ENCODE measurements at places on chromosomes 2 and 18.

DNA sequence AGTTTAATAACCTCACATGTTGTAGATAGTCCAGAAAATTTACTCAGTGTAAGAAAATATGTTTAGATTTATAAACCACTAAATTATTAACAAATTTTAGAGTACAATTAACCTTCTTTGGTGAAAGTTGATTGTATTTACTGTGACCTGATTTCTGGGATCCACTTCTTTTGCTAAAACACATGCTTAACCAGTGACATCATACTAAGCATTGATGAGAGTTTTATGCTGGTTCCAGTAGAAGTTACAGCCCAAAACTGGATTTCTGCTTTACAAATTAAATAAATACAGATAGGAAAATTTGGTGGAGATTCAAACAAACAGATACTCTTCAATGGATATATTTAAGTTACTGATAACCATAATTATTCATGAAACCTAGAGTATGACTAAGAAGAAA lies 40.9 kb downstream of the RBBP8 start:
- DNase-seq: no peak

DNA sequence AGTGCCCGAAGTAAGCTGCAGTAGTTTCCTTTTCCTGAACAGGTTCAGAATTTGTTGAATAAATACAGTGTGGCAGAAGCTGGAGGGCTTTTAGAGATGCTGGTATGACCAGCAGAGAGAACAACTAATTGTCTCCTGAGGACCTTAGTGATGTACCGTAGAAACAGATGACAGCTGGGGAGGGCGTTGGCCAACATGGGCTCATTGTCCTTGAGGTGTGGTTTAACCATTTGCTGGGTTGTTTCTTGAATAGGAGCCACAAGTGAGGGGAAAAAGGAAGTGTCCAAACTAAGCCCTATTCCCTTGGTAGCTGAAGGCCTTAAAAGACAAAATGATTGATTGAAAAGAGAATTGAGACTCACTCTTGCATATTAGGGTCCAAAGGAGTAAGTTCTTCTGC lies 11.7 kb upstream of the FAM228A start:
- no peak for DNase-seq

DNA sequence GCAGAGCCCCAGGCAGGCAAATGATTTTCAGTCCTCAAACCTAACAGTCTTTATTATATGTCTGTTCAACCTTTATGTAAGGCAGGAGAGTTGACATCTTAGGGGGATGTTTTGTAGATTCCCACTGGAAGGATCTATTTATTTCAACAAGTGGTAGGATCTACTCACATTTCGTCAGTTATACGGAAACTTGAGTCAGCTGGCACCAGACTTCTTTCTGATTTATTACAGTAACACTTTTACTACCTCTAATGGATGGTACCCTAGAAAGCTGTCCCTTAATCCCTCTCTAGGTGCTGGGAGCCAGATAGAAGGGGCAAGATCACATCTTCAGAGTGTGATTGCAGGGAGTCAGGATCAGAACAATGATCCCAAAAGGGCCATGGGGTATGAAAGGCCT lies 2.1 kb upstream of the RPL31 start:
- DNase-seq: no peak

- peak; percentile 49 for DNase-seq
Observed at GRCh38 chr2:104412384-104412783, 441.5 kb upstream of the POU3F3 start.

- no peak for DNase-seq
Observed at GRCh38 chr2:152740743-152741328, 22.4 kb downstream of the ARL6IP6 start.

- no peak for DNase-seq
Observed at GRCh38 chr2:31151501-31151900, 13.3 kb upstream of the GALNT14 start.

GRCh38 chr18:48942554-48943261 lies 8.1 kb downstream of the SMAD7 start:
- no peak for DNase-seq

- no peak for DNase-seq
Observed at GRCh38 chr2:29317801-29318485, 202.7 kb downstream of the CLIP4 start.

- DNase-seq: no peak
Observed at GRCh38 chr2:204638471-204639194, 93.4 kb downstream of the PARD3B start.

DNA sequence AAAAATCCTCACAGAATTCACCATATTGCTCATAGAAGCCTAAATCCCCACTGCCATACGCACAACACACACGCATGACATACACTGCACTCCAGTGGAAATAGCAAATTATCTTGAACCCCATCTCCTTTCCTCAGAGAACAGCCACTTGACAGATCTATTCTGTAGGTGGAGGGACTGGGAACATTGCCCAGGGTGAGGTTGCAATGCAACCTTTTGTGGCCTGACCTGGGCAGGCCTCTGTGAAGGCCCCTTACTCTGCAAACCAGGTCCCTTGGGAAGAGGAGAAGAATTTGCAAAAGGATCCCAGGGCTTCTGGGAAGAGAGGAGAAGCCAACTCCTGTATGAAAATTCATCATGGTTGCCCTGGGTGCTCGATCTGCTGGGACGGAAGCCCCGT lies 51.9 kb downstream of the SDC1 start:
- DNase-seq: no peak

- DNase-seq: no peak
Observed at GRCh38 chr2:176038694-176039093, 36.6 kb upstream of the LNPK start.

DNA sequence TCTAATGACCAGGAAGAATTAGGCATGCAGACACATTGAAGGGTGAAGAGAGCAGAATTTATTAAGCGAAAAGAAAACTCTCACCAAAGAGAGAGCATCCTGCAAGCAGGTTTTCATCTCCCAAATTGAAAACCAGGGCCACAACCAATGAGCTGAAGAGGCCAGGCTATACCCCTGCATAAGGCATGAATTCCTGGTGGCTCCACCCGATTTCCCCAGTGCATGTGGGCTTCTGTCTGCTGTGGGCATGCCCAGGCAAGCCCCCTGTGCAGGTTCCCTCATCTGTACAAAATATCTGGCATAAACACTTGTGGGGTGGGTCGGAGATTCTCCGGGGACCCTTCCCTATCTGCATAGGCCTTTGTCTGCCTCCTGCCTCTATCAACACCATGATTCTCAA lies 621.6 kb upstream of the LRRTM1 start:
- no peak for DNase-seq

- DNase-seq: no peak
Observed at GRCh38 chr18:39564716-39565115, 1999.1 kb upstream of the CELF4 start.

DNA sequence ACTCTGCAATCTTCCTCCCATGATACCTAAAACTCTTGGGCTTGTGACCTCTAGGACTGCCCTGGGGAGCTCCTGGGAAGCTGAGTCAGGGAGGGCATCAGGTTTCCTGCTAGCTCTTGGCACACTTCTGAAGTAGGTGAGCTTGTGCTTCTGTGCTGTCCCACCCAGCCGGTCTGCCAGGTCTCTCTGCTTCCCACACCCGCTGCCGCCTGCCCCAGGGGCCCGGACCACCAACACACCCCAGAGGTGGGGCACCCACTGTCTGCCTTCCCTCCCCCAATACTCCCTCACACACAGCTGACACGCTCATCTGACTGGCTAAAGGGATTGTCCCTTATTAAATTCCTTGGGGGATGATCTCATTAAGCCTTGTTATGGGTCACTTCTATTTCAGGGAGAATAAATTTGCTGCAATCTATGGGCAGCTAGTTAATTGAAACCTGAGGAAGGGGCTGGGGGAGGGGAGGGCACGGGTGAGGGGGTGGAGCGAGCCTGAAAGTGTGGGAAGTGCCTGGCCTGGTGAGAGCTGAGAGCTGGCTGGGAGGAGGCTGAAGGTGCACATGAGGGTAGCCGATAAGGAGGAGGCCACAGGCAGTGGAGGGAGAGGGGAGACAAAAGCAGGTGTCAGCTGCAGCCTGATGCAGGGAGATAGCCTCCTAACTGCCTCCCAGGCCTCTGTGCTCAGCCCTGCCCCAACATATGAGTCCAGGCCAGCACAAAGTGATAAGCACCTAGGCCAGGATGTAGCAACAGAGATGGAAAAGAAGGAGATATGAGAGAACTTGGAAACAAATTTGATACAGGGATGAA lies 48.8 kb downstream of the HAUS1 start:
- no peak for DNase-seq

DNA sequence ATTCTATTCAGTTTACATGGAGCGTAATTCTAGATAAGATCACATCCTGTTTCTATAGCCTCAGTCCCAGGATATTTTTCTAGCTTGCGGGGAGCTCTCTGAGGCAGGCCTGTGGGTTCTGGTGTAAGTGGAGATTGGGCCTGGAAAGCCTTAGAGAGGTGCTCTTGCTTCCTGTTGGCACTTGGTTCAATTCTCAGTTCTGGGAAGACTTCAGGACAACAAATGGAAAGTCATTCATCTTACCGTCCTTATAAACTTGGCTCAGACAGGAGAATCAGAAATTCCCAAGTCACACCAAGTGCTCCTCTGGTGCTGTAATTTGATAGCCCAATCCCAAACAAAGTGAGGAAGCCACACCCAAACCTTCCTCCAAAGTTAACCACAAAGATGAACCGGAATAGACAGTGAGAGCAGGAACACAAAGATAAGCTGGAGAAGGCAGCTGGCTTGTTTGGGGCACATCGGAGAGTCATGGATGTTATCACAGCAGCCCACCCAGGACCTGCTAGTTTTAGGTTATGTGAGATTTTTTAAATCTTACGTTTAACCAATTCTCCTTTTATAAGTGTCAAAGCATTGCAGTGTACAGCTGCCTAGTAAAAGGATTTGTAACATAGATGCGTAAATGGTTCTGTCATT lies 144.3 kb upstream of the MAP3K20 start:
- DNase-seq: no peak

DNA sequence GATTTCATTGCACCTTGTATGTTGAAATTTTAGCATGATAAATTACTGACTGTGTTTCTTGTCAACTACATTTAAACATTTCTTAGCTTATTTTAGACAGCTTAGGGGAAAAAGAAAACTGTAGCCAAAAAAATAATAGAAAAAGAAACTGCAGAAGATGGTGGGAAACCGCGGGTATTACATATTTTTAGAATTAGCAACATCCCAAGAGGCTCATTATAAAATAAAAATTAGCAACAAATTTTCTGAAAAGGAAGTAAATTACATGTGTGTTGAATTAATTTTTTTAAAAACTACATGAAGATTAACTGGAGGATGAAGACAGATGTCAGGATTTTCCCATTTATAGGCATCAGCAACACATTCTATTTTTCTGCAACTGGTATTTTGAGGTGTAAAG lies 4.3 kb downstream of the PELI1 start:
- no peak for DNase-seq

- DNase-seq: no peak
Observed at GRCh38 chr2:176370467-176371171, 101.4 kb downstream of the MTX2 start.

DNA sequence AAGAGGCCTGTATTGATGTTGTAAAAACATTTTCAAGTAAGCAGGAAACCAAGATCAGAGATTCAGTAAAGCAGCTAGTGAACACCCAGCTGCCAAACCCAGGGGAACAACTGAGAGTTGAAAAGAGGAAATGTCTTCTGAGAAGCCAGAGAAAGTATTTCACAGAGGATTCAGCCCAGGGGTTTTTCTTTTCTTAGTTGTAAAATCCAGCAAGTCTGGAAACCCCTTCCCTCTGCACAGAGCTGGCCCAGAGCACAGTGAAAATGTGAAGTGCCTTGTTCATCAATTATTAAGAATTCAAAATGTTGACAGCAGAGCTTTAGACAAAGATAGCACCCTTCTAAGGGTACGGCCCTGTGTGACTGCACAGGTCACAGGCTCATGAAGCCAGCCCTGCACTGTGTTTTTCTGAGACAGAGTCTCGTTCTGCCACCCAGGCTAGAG lies 28.4 kb downstream of the AFF3 start:
- no peak for DNase-seq

GRCh38 chr18:62140259-62140658 lies 46.6 kb downstream of the PIGN start:
- no peak for DNase-seq

GRCh38 chr2:202079310-202079709 lies 6.3 kb downstream of the KIAA2012 start:
- no peak for DNase-seq

DNA sequence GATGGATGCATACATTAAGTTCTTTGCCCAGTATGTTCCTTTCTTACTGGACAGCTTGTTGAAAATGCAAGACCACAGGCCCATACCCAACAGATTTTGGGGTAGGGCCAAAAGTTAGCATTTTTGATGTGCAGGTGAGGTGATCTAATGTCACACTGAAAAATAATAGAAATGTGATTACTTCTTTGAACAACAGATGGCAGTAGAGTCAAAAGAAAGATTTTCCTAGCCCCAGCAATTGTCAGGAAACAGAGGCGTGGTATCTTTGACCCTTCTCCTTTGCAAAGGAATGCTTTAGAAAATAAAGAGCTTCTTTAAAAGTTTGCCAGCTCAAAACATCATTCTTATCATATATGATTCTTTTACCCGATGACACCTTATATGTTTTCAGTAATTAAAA lies 343.6 kb upstream of the SYT4 start:
- no peak for DNase-seq

DNA sequence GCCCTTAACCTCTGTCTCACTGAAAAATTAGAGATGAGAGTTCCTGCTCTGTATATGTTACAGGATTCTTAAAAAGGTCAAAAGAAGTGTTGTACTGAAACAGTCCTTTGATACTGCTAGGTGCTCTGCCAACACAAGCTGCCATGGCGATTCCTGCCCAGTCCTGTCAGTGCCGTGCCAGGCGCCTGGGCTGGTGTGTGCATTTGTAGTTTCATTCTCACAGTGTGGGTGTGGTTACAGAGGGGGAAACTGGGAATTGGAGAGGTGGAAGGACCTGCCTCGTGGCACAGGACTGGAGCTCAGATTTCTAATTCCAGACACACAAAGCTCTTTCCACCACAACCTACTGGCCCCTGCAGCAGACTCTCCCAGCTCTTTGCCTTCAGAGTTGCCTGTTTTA lies 122.3 kb upstream of the RAB6C start:
- no peak for DNase-seq

DNA sequence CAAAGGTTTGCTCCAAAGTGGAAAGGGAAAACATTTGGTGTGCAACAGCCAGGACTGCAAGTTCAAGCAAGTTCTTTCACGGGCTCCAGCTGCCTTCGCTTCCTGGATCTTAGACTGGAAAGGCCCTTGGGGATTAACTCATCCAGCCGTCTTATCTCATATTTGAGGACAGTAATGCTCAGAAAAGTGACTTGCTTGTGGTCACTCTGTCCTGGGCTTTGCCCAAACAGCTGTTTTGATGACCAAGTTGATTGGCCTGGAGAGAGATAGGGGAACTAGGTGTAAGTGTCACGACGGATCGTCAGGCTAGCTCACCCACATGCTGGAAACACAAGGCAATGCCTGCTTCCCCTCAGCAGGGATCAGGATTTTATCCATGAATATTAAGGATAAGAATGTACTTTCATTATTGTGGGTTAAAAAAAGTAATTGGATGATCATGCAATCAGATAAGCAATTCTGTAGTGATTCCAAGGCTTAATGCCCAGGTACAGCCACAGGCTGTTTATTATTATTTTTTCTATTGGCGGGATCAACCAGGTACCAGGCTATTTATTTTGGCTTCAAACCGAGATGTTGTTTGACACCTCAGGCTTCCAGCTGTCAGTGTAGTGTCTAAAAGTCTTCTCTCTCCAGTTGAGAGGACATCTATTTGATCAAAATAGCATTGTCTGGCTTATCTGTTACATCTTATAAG lies 162.5 kb upstream of the EPAS1 start:
- no peak for DNase-seq

GRCh38 chr2:51293566-51294200 lies 261.8 kb upstream of the NRXN1 start:
- no peak for DNase-seq

GRCh38 chr2:172788871-172789270 lies 53.2 kb downstream of the RAPGEF4 start:
- no peak for DNase-seq

All from left colon (tissue), 2 donors.